ENCODE measurements at places on chromosomes 1 and 21.
A peak's percentile ranks its signal among the peaks of the same experiment; 100 is the strongest.

DNA sequence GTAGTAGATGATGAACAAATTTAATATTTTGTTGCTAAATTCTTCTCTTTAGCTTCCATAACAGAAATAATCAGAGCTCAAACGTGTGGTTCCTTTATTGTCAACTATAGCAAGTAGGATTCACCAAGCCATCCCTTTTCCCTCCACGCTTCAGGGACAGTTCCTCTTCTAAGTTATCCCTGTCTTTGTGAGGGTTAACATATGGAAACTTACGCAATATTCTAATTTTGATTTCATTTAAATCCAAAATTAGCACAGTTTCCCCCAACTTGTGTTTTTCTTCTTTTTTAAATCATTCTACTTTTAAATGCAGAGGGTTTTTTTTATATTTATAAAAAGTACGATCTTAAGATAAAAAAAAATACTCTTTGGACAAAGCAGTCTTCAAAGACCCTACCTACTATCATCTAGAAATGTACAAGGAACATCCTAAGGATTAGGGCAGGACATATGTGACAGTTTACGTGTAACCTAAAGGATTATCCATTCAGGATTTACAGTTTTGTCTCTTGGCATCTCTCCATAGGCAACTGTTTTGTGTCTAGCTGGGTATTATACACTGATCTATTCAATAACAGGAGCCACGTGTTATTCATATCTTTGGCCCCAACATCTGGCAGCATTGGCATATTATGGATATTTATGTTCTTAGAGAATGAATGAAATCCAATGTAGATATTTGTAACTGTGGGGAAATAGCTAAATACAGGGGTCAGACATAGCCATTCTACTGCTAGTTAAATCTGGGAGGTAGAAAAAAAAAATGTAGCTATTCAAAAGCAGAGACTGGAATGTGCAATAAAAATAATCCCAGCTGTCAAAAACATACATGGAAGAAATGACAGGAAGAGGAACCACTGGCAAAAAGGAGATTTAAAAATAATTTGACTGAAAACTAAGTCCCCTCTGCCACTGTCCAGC, 272.9 kb downstream of the NEGR1 start:
- DNase-seq, result no peak

DNA sequence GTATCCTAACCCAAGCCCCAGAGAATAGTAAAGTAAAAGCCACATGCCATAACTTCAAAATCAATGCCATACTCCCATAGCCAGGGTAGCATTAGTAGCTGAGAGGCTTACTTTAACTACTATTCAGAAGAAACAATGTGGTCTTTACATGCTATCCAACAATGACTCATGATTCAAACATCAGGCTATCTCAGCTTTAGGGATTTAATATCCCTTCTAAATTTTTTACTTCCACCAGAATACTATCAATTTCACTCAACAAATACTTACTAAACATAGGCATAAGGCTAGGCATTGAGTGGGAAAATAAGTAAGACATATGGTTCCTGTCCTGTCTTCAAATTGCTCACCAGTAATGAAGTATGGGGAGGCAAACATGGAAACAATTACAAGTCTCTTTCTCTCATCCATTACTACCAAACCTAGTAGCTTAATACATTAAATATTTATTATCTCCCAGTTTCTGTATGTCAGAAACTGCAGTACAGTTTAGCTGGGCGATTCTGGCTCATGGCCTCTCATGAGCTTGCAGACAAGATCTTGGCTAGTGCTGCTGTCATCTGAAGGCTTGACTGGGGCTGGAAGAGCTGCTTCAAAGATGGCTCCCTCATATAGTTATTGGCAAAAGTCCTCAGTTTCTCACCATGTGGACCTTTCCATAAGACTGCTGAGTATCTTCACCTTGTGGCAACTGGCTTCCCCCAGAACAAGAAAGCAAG, 30.7 kb downstream of the EVI5 start:
- no peak for DNase-seq

- no peak for DNase-seq
Measured at GRCh38 chr1:179015396-179015795, 10.3 kb upstream of the FAM20B start.

- DNase-seq, result no peak
Measured at GRCh38 chr21:44647222-44647552, 973 bp downstream of the KRTAP10-11 start.

DNA sequence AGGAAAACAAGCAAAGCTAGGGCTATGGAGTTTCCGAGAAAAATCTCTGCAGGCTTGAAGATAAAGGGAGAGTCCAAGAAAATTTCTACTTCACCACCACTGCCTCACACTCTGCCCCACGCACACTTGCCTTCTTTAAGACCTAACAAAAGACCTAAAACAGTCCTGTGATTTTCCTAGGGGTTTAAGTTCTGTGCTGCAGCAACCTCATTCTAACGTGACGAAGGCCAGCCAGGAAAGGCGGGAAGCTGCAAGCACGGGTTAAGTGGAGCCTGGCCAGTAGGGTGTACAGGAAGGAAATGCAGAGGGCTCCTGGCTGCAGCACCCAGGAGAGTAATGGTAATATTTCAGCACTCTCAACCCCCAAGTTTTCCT, 1.5 kb downstream of the SPATA6 start:
- no peak for DNase-seq

GRCh38 chr1:56803561-56804156, 15.5 kb downstream of the FYB2 start:
- no peak for DNase-seq

DNA sequence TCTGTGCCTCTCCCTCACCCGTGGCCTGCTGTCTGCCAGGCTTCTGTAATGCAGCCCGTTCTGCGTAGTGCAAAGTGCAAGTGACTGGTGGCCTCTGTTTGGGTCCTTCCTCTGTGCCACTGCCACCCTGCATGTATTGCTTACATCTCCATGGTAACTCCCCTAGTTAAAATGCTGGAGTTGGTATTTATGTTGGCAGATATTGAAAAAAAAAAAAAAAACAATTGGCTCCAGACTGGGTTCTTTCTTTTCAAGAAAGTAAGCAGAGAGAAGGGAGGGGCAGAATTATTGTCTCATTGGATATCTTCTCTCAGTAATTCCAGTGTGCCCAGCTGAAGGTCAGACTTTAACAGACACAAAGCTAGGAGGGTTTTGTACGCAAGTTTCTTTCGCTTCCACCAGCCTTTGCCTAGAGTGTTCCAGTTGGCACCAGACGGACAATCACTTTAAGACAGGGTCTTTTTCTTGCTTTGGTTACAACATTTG, 242.3 kb downstream of the PBX1 start:
- no peak for DNase-seq

DNA sequence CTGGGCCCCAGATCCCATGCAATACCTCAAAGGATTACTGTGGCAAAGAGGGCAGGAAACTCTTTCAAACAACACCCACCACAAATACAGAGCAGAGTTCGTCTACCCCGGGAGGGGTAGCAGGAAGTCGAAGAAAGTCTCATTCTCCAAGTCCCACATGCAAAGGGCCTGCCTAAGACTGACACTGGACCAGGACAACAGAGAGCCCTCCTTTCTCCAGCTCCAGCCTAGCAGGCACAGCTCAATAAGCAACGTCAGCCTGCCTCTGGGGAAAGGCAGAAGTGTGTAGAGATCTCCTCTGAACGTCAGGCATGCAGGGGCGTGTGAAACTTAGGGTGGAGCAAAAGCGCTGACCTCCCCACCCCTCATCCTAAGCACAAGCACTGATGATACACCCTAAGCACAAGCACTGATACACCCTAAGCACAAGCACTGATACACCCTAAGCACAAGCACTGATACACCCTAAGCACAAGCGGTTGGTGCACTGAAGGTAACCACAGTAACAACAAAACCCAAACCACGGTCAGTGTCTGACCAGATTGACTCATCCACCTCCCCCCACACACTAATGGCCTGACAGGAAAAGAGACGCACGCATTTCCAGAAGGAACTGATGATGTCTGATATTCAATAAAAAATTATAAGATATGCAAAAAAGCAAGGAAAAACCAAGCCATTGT, 1.3 kb downstream of the KRTAP12-3 start:
- no peak for DNase-seq

DNA sequence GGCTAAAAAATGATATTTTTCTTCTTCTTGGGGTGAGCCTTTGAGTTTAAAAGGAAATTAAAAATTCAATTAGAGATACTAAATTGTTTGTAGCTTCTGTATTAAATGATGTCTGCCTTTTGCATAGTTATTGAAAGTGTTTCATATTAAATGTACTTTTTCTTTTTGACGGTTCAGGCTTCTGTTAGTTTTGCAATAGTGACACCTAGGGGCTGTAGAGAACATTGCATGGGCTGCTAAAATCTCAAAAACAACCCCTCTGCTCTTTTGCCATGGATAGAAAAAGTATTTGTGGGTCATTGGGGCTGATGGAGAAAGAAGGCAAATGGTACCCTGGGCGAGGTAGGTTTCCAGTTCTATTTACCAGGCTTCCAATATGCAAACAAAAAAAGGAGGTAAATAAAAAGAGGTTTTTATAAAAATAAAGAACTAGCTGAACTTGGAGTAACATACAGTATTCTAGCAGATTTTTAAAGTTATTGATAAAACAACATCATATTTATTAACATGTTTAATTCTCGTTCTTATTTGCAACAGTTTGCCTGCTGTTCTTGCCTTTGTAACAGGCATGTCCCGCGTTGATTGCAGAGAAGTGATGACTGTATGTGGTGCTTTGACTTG, 115.4 kb upstream of the HOOK1 start:
- DNase-seq, result peak; percentile 36

DNA sequence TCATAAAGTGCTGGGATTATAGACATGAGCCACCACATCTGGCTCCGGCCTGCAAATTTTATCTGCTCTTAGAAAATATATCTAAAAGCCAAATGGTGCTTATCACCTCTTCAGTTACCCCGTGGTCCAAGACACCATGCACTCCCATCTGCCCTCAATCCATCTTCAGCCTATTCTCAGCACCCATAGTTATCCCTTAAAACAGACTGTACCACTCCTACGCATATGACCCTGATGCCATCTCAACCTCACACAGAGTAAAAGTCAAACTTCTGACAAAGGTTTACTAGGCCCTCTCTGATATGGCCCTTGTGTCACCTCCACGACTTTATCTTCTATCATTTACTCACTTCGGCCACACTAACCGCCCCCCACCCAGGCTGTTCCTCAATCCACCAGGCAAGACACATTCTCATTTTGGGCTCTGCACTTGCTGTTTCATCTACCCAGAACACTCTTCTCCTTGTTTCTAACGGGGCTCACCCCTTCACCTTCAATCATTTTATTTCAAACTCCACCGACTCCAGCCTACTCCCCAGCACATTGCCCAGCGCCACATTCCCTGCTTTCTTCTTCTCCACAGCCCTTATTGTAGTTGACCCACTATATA, 33.0 kb downstream of the USP48 start:
- DNase-seq, result no peak

GRCh38 chr21:15199414-15200383, 134.9 kb upstream of the NRIP1 start:
- DNase-seq, result no peak

- DNase-seq, result no peak
Measured at GRCh38 chr1:69833536-69833935, 265.8 kb downstream of the LRRC7 start.

- no peak for DNase-seq
Measured at GRCh38 chr1:230509281-230509977, 83.3 kb upstream of the PGBD5 start.

DNA sequence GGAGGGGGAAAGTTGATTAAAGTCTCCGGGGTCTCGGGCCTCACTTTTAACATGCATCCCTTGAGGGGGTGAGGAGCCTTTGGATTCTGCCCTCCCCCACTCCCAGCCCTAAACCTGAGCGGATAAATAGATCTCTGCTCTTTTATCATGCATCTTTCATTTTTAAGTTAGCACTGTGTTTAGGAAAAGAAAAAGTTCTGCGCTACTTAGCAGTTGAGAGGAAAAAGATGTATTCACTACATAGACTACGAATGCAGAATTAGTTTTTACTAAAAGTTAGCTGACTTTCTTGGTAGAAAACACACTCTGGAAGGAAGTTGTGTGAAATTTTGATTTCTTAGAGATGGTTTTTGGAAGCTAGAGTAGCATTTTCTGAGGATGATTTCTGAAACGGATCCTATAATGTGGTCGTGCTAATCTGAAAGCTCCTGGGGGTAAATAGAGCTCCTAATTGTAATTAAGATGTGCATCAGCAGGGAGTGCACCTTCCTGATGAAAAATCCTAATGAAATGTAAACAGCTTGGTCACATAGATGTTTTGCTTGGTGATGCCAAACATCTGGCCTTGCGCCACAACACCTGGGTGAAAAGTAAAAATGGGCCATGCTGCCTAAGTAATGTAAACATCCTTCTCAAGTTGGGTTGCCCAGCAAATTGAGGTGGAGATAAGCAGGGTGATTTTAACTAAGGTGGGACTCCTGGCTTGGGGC, 1.8 kb downstream of the ROR1 start:
- DNase-seq, result no peak

GRCh38 chr1:46530311-46530710, 21.1 kb downstream of the KNCN start:
- no peak for DNase-seq

DNA sequence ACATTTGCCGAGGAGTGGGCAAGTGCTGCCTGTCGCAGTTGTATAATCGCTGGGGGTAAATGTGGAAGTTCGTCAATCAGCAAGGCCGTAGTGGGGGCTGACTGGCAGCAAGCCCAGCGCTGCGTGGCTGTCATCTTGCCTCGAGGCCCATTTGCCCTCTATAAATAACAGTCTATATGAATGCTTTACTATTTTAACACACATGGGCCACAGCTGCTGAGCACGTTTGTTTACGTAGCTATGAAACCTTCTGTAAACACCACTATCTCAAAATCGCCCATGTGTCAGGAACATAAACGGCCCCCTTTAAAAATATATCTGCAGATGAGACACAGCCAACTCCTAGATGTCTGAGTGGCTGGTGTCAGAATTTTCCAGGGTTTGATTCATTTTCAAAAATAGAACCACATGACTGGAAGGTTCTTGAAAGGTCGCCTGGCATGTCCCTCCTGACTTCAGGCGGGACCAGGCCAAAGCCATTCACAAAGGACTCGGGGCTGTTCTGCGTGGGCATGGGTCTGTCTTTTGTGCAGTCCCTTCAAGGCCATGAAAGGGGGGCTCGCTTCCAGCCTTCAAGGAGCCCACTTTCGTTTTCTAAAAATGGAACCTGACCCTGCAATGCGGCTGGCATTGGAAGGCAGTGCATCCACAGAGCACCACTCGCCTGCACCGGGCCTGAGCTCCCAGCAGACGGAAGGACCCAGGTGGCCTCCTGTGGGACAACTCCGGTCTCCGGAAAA, 205.5 kb downstream of the KCNJ6 start:
- DNase-seq, result no peak

- no peak for DNase-seq
Measured at GRCh38 chr1:243420016-243420945, 164.4 kb downstream of the SDCCAG8 start.

DNA sequence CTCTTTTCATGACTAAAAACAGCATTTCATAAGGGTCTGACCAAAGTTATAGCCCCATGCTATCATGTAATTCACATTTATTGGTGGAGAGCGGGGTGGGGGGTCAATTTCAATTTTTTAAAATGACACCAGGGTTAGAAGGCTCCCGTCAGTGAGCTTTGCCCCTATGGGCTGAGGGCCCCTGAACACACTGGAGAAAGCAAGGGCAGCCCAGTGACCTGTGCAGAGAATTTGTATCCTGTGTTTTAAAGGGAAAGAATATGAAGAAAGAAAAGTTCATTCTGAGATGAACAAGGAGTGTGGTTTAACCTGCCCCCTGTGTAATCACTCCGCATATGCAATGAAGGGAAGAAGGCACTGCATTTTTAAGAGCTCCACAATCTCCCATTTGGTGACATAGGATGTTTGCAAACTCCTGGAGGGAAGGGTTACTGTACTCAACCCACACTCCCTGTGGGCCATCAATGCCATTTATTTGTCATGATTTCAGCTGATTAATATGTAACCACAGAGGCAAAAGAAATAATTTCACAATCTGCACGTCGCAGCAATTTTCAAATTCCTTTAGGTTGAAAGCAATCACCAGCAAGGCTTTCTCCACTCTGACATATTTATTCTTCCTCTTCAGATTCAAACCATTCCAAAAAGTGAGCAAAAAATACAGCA, 95.6 kb downstream of the ZNF281 start:
- no peak for DNase-seq

Data from GM13977 (cell line).